Left ventricle myocardium superior (tissue), 1 donor: ENCODE measurements at places on chromosomes 5 and 9. TPM values are rescaled to one million over a fixed set of nuclear protein-coding genes. Genes with fewer than 3 reads are reported as not detected.
A peak's percentile ranks its signal among the peaks of the same experiment; 100 is the strongest.

GRCh38 chr5:106288979-106289378 is 1381.8 kb downstream of the EFNA5 start:
- no peak for DNase-seq

GRCh38 chr9:98687911-98688310 is 20.8 kb downstream of the GABBR2 start:
- no peak for DNase-seq

DNA sequence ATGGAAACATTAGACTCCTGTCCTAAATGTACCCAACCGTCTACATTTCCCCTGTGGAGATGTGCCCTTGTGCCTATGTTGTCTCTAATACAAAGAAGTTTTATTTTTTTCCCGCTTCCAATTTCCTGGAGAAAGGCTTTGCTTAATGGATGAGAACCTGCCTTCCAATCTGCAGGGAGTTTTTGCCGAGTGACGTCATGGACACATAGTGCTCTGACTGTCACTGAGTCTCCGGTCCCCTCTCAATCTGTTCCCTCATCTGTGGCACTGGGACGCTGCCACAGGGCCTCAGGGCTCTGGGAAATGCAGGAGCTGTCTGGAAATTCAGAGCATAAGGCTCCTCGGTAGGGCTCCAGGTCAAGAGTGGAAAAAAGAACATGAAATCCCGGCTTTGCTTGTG is 144.8 kb downstream of the PDZD2 start:
- no peak for DNase-seq

DNA sequence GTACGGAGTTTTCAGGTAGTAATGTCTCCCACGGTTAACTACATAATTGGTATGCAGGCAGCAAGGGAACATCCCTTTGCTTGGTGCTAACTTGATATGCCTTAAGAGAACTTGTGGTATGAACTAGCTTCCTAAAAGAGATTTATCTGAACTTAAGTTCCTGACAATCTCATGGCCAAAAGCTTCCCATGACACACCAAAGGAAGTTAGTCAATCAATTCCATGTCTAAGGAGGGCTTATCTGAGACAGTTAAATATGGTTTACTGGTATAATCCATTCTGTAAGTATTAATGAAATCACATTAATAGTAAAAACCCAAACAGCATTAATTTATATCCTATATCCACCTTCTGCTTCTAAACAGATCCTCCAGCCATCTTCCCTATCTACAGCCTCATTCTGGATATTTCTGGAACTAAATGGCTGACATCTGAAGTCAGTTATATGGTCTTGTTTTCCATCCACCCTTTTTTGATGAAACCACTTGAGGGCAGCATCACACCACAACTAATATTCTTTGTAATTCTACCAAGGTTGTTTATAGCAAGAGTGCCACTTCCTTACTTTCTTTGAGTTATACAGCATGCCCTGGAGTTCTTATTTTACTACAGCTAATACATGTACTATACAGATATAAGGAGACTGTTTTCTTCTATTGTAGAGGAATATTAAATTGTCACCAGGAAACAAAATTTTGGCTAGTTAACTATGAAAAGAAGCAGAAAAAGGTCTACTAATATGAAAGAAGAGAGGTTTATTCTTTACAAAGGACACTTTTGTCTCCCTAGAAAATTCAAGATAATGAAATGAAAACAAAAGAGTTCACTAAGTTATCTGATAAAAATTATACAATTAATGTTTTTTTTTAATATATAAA is 34.7 kb downstream of the SHOC1 start:
- DNase-seq: no peak

GRCh38 chr9:137682428-137683105 is 63.8 kb downstream of the EHMT1 start:
- no peak for DNase-seq

DNA sequence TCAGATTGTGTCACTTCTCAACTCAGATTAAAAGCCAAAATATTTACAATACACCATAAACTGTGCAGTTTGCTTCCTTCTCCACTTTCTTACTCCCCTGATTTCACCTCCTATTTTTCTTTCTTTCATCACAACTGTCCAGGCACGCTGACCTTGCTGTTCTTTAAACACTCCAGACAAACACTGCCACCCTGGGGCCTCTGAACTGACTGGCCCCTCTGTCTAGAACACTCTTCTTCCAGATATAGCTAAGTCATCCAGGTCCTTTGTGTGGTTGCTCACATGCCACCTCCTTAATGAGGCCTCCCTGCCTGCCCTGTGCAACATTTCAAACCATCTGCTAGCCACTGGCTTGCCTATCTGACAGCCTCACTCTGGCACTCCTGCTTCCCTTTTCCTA is 46.6 kb downstream of the ATG10 start:
- peak; percentile 28 for DNase-seq

- DNase-seq: no peak
Measured at GRCh38 chr5:168608821-168609220, 29.7 kb upstream of the PANK3 start.

GRCh38 chr9:72257814-72258213 is 107.2 kb downstream of the ZFAND5 start:
- DNase-seq: no peak

GRCh38 chr5:81759632-81760005 is 8.7 kb upstream of the SSBP2 start:
- no peak for DNase-seq

GRCh38 chr9:79768194-79768593 is 196.4 kb downstream of the TLE4 start:
- DNase-seq: no peak

GRCh38 chr5:42666869-42667268 is 89.7 kb upstream of the CCDC152 start:
- no peak for DNase-seq

GRCh38 chr9:77017505-77017894 is 2.0 kb upstream of the FOXB2 start:
- no peak for DNase-seq

The RPL12 gene
- 637 TPM for total RNA-seq

The ADAMTS12 gene
- total RNA-seq: 1.4 TPM

The PCDHB9 gene
- total RNA-seq: 0.59 TPM

The CYLC2 gene
- not detected for total RNA-seq

The EGFL7 gene
- total RNA-seq: 63.8 TPM
